Ascending aorta (tissue), 2 donors: ENCODE measurements at places on chromosomes 5 and 9.

- no peak overlapping the region for H3K27ac ChIP-seq
- peak overlapping the region; percentile 95 for H3K4me3 ChIP-seq
- peaks cover 7% of the 10 kb centered on the region for H3K27me3 ChIP-seq
- H3K36me3 ChIP-seq, result no peaks in the 10 kb centered on the region
- H3K4me1 ChIP-seq, result no peaks in the 10 kb centered on the region
These were observed 621 bp downstream of the NR6A1 start for GRCh38 chr9:124770359-124771020.

DNA sequence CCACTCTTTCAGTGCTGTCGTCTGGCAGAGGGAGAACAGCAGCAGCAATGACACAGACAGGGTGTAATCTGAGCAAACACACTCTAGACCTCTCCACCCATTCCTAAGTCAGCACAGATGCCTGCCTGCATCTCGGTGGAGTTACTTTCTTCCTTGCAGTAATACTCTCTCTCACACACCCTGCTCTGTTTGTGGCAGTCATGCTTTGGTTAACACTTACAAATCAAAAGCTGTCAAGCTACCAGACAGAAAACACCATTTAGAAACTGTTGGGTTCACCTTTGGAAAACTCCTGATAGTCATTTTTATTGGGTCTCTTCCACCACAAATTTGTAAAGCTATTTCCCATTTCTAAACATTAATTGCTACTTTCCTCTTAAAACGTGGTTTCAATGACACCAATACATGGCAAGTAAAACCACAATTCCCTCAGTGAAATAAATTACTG, 27.3 kb downstream of the LHFPL2 start:
- H3K36me3 ChIP-seq, result peaks cover 12% of the 10 kb centered on the region
- no peaks in the 10 kb centered on the region for H3K4me1 ChIP-seq
- no peak for DNase-seq
- H3K27me3 ChIP-seq, result no peaks in the 10 kb centered on the region
- no peak overlapping the region for H3K27ac ChIP-seq
- H3K4me3 ChIP-seq, result no peak overlapping the region

DNA sequence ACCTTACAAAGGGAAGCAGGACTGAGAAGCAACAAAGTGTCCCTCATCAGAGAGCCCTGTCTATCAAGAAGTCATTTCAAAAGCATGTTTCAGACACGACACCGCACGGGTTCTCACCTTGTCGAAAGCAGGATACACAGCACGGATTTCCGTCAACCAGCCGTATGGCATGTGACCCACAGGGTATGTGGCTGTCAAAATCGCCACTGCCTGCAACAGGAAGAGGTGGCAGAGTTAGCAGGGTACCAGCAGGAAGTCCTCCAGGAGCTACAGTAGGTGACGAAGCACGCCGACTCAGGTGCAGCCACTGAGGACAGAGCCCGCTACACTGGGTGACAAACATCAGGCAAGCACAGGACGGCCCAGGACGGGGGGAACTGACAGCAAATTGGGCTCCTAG, 81.2 kb downstream of the OTULIN start:
- peaks cover 27% of the 10 kb centered on the region for H3K36me3 ChIP-seq
- H3K27me3 ChIP-seq, result no peaks in the 10 kb centered on the region
- peaks cover 24% of the 10 kb centered on the region for H3K4me1 ChIP-seq
- H3K27ac ChIP-seq, result peak overlapping the region; percentile 77
- DNase-seq, result no peak

GRCh38 chr9:100413839-100414420, 13.0 kb upstream of the MSANTD3 start:
- no peak overlapping the region for H3K27ac ChIP-seq
- H3K4me1 ChIP-seq, result no peaks in the 10 kb centered on the region
- no peak overlapping the region for H3K4me3 ChIP-seq
- no peaks in the 10 kb centered on the region for H3K36me3 ChIP-seq

DNA sequence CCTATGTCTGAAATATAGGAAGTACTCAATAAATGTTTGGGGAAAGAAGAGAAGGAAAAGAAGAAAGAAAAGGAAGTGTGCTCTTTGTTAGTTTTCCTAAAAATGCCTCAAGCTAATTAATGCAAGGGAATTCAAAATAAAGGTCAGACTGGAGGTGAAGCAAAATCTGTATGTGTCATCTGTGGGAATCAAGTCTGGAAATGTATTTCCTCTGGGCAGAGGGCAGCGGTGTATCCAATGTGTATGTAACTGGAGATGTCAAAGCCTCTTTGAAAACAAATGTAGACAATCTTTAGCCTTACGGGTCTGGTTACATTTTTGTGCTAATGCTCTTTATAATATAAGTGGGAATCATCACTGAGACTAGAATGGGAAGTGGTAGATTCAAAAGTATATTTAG, 471.4 kb downstream of the MAN2A1 start:
- no peaks in the 10 kb centered on the region for H3K27me3 ChIP-seq
- H3K4me3 ChIP-seq, result no peak overlapping the region
- H3K36me3 ChIP-seq, result no peaks in the 10 kb centered on the region
- no peaks in the 10 kb centered on the region for H3K4me1 ChIP-seq
- no peak for DNase-seq

- no peak for DNase-seq
- H3K27ac ChIP-seq, result peak overlapping the region; percentile 0
- H3K4me1 ChIP-seq, result no peaks in the 10 kb centered on the region
- no peaks in the 10 kb centered on the region for H3K36me3 ChIP-seq
These were observed 235.1 kb downstream of the SPOCK1 start for GRCh38 chr5:137264041-137264440.

DNA sequence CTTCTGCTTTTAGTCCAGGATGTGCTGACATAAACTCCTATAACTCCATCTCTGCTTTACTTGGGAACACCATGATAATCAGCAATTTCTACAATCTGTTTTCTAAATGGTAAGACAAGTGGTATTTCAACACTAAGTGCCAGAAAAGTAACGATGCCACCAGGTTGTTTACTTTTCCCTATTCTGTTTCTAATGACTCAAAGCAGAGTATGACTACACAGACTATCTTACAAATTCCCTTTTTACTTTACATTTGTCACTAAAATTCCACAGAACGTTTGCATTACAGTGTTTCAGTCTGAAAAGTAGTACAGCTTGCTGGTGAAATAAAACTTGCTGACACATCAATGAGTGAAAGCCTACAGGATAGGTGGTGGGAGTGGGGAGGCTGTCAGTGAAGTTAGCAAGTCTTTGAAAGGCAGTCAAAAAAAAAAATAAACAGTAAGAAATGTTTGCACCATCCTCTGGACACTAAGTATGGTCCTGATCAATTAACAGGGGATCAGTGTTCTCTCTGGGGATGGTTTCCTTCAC, 186.5 kb downstream of the LURAP1L start:
- H3K36me3 ChIP-seq, result no peaks in the 10 kb centered on the region
- no peak overlapping the region for H3K27ac ChIP-seq

DNA sequence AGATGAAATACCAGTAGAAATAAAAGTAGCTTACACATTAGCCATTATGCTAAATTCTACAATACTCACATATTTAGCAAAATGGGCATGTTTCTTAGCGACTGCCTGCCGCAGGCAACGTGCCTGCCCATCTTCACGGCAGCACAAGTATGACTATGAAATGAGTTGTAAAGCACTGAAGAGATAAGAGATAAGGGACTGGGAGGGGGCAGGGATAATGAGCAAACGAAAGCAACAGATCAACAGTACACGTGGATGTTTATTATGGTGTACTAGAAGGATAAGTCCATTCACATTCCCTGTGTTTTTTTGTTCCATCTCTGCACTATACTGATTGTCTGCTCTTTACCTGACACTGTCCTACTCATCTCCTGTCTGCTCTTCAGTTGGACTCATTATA, 44.1 kb upstream of the KCNN2 start:
- H3K4me1 ChIP-seq, result no peaks in the 10 kb centered on the region
- H3K4me3 ChIP-seq, result no peak overlapping the region
- H3K27ac ChIP-seq, result no peak overlapping the region
- no peaks in the 10 kb centered on the region for H3K36me3 ChIP-seq
- DNase-seq, result no peak
- H3K27me3 ChIP-seq, result no peaks in the 10 kb centered on the region

DNA sequence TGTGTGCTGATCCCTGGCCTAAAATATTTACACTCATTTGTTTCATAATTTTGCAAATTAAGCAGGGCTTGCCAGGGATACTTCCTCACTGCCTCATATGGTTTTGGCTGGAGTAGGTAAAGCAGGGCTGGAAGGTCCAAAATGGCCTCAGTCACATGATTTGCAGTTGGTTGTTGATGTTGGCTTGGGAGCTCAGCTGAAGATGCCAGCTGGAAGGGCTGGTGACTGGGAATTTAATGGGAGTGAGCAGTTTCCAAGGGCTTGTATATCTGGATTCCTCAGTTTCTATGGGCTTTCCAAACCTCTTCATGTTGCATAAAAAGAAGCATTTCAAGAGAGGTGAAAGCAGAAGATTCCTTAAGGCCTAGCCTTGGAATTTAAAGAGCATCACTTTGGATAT, 729.3 kb downstream of the CDH18 start:
- H3K27me3 ChIP-seq, result no peaks in the 10 kb centered on the region
- no peaks in the 10 kb centered on the region for H3K36me3 ChIP-seq
- no peaks in the 10 kb centered on the region for H3K4me1 ChIP-seq
- no peak overlapping the region for H3K27ac ChIP-seq
- H3K4me3 ChIP-seq, result no peak overlapping the region
- no peak for DNase-seq

GRCh38 chr9:126336736-126337325, 10.2 kb downstream of the MVB12B start:
- no peak overlapping the region for H3K27ac ChIP-seq
- no peak for DNase-seq
- peaks cover 13% of the 10 kb centered on the region for H3K36me3 ChIP-seq
- H3K27me3 ChIP-seq, result no peaks in the 10 kb centered on the region
- H3K4me3 ChIP-seq, result no peak overlapping the region
- peaks cover 6% of the 10 kb centered on the region for H3K4me1 ChIP-seq

DNA sequence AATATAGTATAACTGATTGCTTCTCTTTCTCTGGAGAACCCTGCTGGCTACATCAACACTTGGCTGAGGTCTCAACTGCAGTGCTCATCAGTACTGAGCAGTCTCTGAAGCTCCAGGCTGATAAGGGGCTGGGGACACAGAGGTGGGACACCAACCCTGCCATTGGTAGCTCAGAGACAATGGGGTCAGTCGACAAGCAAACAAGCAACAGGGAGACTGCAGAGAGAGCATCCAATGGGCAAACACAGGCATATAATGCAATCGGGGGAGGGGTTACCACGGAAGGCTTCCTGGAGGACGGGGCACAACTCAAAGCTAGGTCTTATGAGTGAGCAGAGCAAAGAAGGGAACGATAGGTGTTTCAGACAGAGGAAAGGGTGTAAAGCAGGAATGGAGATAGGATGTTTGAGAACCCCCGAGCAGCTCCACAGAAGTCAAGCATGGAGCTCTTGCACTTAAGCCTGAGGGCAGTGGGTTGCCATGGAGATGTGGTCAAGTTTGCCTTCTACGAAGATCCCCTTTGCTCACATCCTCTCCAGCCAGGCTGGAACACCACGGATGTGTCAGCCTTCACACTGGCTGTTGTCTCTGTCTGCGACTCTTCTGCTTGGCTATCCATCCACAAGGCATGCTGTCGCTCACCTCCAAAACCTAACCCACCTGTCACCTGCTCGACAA, 21.5 kb upstream of the AKNA start:
- H3K27ac ChIP-seq, result no peak overlapping the region
- no peak overlapping the region for H3K4me3 ChIP-seq
- H3K36me3 ChIP-seq, result no peaks in the 10 kb centered on the region
- H3K27me3 ChIP-seq, result no peaks in the 10 kb centered on the region
- H3K4me1 ChIP-seq, result no peaks in the 10 kb centered on the region
- DNase-seq, result no peak

GRCh38 chr9:130425741-130426466, 18.9 kb upstream of the ASS1 start:
- no peaks in the 10 kb centered on the region for H3K4me1 ChIP-seq
- H3K27ac ChIP-seq, result no peak overlapping the region
- H3K4me3 ChIP-seq, result no peak overlapping the region
- DNase-seq, result no peak
